GM12878 (cell line): ENCODE measurements at places on chromosomes 13 and 19. TPM values are rescaled to one million over a fixed set of nuclear protein-coding genes. Genes with fewer than 3 reads are reported as not detected.
A peak's percentile ranks its signal among the peaks of the same experiment; 100 is the strongest.

DNA sequence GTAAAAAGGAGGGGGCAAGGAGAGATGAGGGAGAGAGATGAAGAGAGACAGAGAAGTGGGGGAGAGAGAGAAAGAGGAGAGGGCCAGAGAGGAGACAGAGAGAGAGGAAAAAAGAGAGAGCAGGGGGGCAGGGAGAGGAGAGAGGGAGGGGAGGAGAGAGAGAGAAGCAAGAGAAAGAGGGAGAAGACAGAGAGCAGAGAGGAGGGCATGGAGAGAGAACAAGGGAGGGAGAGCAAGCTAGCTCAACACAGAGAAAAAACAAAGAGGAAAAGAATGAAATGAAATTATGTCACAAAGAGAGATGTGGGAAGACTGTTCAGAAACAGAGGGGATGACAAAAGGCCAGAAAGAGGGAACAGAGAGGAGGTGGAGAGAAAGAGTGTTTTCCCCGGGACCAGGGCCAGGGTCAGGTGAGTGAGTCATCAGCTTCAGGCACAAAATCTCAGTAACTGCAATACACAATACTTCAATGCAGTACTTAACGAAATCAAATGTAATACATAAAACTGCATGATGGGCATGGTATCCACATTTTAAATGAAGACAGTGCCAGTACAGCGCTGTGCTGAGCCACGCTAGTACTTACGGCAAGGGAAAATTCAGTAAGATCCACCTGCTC, 4.8 kb downstream of the KLK7 start:
- no peak for DNase-seq

- DNase-seq = no peak
Observed at GRCh38 chr19:44303320-44303719, 1.5 kb downstream of the ZNF235 start.

Gene KLK12
- total RNA-seq = not detected in 2 replicates

Gene C1QTNF9
- total RNA-seq = not detected in 2 replicates

DNA sequence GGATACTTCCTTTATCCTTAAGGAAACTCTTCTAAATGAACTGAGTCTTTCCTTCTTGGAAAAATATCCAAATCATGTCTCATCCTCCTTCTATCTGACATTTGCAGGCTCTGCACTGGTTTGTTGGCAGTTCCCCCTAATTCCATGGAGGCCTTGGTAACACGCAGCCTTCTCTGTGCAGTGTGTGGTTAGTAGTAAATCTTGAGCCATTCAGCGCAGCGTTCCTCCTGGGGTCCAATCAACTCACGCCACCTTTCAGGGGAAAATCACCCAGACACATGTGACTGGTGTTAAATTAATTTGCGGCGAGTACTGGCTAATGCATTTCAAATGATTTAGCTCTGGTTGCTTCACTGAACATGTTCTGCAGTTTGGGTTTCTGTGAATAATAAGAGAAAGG, 21.0 kb upstream of the CBY2 start:
- DNase-seq = no peak

GRCh38 chr13:37412241-37412921, 186.2 kb downstream of the POSTN start:
- DNase-seq = no peak

DNA sequence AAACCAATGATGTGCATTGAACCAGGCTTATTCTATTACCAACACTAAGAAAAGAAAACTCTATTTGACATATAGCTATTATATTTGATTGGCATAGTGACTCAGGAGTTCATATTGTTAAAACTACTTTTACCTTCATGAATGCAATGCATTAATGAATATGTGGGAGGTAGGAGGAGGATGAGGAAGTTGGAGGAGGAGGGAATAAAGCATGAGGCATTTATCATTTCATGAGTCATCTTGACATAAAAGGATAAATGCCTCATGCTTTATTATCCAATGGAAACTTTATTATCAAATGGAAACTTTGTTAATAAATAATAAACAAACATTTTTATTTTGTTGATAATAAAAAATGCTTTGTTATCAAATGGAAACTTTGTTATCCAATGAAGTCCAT, 116.5 kb downstream of the SPRY2 start:
- no peak for DNase-seq

Gene PRTN3
- total RNA-seq = not detected in 2 replicates

Gene ZNF726
- total RNA-seq = 0.80 and 1.3 TPM in 2 replicates

Gene SBK2
- total RNA-seq = not detected in 2 replicates

Gene TUBA3C
- total RNA-seq = not detected in 2 replicates

Gene ACOD1
- total RNA-seq = not detected in 2 replicates

Gene FRY
- 0.93 and 1.0 TPM in 2 replicates for total RNA-seq

- no peak for DNase-seq
Observed at GRCh38 chr13:28321756-28322155, 173.2 kb downstream of the FLT1 start.

GRCh38 chr13:23408026-23408425, 25.5 kb downstream of the SACS start:
- DNase-seq = no peak

Gene LILRA2
- 1.1 and 1.5 TPM in 2 replicates for total RNA-seq

Gene SELENOW
- total RNA-seq = 53.3 and 55.6 TPM in 2 replicates

GRCh38 chr13:113860665-113861432, 3.0 kb downstream of the GAS6 start:
- no peak for DNase-seq

- no peak for DNase-seq
Observed at GRCh38 chr13:84352946-84353345, 470.7 kb upstream of the SLITRK1 start.

- peak; percentile 84 for DNase-seq
Observed at GRCh38 chr19:16586991-16587832, 15.0 kb upstream of the SLC35E1 start.

- no peak for DNase-seq
Observed at GRCh38 chr19:1004803-1005664, 4.8 kb downstream of the GRIN3B start.

DNA sequence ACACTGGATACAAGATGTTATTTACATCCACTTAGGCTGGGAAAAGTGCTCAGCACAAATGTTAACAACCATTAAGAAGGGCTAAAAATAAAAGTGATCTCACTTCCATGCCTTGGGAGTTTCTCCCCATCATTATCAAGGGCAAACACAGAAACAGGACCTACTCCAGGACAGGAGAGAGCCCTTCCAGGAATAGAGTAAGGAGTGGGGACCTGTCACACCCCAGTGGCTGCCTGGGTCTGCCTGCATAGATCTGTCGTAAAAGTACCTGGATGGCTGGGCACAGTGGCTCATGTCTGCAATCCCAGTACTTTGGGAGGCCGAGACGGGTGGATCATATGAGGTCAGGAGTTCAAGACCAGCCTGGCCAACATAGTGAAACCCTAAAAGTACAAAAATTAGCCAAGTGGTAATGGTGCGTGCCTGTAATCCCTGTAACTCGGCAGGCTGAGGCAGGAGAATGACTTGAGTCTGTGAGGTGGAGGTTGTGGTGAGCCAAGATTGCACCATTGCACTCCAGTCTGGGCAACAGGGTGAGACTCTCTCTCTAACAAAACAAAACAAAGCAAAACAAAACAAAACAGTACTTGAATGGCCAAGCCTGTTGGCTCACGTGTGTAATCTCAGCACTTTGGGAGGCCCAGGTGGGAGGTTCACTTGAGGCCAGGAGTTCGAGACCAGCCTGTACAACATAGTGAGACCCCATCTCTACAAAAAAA, 5.6 kb downstream of the ATP8A2 start:
- DNase-seq = no peak

DNA sequence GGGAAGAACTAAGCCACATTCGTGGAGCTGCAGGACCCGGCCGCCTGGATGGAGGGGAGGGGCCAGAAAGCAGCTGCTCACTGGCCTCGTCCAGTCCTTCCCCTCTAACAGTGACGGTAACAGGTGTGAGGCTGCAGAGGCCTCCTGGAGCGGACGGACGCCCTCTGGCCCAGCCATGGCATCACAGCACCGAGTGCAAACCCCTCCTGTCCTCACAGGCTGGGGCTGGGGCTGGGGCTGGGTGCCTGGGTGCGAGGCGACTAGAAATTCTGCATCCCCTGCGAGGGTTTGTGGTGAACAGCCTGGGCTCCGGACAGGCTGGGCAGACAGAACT, 3.6 kb downstream of the MICOS13 start:
- DNase-seq = no peak

Gene ASF1B
- 95.3 and 95.6 TPM in 2 replicates for total RNA-seq

- no peak for DNase-seq
Observed at GRCh38 chr13:78972561-78972960, 313.6 kb upstream of the OBI1 start.

Gene ZNF492
- total RNA-seq = not detected in 2 replicates

Gene PSG3
- not detected in 2 replicates for total RNA-seq

- DNase-seq = no peak
Observed at GRCh38 chr13:113508521-113509254, 18.2 kb upstream of the DCUN1D2 start.

DNA sequence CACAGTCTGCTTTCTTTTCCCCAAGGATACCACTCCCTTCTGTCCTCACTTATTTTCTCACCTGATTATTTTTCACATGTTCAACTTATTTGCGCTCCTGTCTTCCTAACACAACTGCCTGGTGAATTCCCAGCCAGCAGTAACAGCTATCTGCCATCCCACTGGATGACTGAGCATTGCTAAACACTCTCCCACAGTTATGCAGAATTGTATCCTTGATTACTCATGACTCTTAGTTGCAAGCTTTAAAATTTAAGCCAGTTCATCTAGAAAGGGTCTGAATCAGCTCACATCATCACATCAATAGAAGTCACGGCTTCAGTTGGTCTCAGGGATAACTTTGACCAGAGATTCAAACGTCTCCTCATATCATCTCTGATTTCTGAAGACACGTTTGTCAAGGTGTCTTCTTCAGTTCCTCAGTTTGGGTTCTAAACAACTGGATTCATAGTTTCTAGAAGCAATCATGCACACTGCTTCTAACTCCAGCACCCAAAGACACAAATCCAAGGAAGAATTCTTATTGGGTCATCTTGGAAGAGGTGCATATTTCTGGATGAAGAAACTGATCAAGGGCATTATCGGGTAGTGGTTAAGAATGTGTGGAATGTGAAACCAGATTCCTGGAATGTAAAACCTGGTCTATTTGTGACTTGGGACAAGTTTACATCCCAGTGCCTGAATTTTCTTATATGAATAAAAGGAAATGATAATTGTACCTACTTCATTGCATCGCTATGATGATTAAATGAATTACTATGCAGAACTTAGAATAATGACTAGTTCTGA, 13.9 kb upstream of the DACH1 start:
- DNase-seq = no peak

GRCh38 chr13:28058866-28059613, 41.3 kb downstream of the FLT3 start:
- no peak for DNase-seq

GRCh38 chr13:27432611-27433210, 8.3 kb downstream of the GTF3A start:
- no peak for DNase-seq

Gene AKAP11
- total RNA-seq = 24.6 and 27.0 TPM in 2 replicates

- DNase-seq = no peak
Observed at GRCh38 chr13:112810608-112811007, 120.8 kb downstream of the ATP11A start.

- DNase-seq = no peak
Observed at GRCh38 chr13:106246242-106246641, 289.2 kb downstream of the EFNB2 start.

GRCh38 chr13:28333204-28333881, 161.6 kb downstream of the FLT1 start:
- DNase-seq = no peak

Gene XPO4
- total RNA-seq = 20.0 and 20.8 TPM in 2 replicates

- DNase-seq = no peak
Observed at GRCh38 chr19:27828829-27829228, 1384.1 kb downstream of the UQCRFS1 start.

Gene ZNF546
- 3.2 and 3.3 TPM in 2 replicates for total RNA-seq

DNA sequence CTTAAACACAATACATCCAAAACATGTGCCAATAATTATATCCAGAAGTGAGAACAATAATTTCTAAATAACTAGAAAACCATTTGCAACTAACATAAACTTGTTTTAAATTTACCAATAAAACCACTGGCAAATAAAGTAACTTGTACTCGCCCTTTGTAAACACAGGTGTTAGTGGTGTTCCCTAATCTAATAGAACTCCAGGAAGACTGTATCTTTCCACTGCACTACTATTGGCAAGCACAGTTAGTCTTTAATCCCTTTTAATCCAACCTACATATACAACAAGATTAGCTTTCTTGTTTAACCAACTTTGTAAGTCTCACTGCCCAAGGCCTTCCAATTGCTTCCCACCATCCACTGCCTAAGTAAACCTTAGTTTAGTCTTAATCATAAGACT, 79.5 kb downstream of the PCDH9 start:
- no peak for DNase-seq

Gene LHFPL6
- 0.23 and 0.90 TPM in 2 replicates for total RNA-seq
